Stimulated activated naive CD8-positive, alpha-beta T cell treated with anti-CD3 and anti-CD28 coated beads, Interleukin-15, amount 100 ng/mL, for 72 hours (primary cell): ENCODE measurements at places on chromosomes 2 and 18.

DNA sequence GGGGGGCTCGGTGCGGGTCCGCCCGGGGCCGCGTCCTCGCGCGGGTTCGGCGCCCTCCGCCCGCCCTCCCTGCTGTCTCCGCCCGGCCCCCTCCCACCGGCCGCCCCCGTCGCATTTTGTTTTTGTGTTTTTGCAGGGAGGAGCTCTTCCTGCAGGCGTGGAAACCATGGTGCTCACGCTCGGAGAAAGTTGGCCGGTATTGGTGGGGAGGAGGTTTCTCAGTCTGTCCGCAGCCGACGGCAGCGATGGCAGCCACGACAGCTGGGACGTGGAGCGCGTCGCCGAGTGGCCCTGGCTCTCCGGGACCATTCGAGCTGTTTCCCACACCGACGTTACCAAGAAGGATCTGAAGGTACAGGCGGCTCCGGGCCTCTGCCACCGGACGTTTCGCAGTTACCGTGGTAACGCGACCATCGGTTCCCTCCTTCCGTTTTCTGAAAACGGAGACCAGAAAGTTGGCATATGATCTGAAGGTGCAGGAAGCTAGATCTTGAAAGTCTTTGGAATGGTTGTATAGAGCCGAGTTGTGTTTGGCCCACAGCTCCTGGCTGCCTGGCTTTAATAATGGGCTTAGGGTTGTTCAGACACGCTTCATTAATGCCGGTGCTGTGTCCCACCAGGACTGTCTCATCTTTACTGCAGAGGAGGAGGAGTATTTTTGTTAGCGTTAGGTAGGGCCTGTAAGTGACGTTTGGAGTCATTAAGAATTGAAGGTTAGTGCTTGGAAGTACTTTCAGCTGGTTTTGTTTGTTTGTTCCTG is 891 bp downstream of the KDM3A start:
- DNase-seq: peak; percentile 72

GRCh38 chr18:67665266-67665665 is 148.7 kb upstream of the DSEL start:
- no peak for DNase-seq

DNA sequence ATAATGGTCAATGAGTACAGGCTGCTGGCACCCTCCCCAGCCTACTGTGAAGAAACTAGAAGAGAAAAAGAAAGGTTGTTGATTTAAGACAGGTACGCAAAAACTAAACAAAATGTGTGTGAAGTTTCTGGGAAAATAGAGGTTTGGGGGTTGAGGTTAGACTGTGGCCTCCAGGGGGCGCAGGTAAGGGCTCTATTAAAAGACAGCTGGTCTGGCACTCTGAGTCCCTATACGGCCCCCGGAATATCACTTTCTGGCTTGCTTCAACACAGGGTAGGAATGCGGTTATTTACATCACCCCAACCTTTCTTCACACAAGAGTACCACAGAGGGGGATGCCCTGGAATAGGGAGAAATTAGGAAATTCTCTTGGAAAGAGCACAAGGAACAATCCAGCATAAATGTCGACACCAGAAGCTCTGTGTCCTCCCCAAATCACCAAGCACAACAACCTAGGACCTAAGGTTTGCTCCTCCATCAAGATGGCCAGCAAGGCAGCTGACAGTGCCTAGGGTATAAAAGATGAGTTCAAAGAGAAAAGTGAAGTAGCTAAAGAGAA is 480.8 kb upstream of the KLHL29 start:
- DNase-seq: no peak

DNA sequence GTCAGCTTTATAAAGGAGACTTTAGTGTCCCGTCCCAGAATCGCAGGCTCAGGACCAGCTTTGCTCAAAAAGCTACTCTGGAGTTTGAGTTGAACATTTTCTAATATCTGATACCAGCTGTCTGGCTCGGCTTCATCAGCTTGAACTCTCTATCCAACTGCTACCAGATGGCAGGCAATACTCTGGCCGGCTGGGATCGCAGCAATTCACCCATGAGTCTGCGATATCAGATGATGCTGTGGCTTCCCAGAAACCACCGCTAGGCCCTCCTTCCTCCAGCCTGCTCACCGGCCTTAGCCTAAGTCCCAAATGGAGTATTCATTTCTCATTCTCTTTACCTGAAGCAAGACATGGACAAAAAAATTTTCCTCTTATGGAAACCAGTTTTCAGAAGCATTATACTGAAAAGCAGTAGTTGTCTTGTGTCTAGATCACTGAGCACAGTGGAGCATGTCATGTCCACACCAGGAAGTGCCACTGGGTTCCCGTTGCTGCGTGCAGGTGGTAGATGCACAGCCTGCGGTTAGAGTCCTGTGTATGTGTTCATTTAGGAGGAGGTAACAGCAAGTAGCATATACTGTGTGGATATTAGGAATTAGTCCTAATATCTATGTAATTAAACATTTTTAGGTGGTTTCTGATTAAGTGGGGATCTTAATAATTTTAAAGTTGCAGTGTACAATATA is 162.0 kb upstream of the SOX11 start:
- DNase-seq: no peak

DNA sequence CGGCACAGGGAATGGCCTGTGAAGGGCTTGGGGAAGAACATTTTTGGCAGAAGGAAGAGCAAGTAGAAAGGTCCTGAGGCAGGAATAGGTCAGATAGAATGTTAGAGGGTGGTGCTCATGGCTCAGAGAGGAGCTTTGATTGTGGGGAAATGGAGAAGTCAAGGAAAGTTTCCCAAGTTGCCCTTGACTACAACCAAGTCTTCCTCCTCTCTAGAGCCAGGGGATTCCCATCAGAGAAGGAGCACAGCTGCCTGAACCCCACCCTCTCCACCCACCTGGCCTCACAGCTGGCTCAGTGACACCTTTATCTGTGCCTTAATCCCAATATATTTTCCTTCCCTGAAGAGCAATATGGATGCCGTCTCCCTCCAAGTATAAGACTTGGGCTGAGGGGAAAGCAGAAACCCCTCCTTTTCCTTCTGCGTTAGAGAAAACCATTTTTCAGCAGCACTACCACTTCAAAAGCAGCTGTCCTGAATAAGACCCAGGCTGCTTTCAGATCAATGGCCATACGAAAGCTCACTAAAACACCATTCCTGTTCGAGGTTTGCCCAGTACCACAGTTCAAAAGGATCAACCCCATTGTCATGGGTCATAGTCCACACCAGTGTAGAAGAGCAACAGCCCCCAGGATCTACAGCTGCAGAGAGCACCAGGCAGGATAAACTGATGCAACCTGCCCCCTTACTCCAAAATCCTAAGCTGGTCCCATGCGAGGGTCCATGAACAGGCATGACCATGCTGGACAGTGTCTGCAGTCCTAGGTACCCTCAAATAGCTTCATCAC is 199.6 kb downstream of the AFF3 start:
- DNase-seq: no peak

DNA sequence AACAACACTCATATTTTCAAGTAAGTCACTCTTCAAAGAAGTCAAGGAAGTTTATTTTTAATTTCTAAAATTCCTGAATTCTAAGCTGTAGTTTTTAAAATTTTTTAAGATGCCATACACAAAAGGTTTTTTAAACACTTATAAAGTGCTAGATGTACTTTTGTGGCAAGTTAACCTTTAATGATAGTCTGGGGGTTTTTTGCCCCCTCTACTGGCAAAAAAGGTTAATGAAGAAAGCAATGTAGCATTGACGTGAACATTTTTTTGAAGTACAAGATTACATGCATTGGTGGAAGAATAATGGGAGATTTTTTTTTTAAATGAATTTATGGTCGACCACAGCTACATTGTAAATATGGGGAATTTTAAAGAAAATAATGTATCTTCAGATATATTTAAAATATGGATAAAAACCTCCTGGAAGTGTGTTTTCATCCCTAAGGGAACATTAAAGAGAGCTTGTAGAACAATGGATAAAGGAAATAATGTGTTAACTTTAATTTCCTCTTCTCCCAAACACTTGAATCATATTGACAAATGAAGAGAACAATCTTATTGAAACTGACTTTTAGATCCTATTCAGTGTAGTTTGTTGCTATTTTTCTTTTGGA is 12.6 kb downstream of the ITPRID2 start:
- DNase-seq: no peak

DNA sequence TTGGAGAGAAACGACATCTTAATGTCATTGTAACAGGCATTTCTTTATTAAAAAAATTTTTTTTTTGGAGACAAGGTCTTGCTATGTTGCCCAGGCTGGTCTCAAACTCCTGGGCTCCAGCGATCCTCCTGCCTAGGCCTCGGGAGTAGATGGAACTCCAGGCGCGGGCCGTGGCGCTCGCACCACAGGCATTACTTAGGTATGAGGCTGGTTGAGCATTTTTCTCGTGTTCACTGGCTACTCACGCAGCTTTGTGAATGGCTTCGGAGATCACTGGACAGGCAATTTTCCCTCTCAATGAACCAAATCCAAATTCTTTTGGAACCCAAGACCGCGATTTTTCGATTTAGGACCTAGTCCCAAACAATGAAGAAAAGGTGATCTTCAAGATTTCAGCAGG is 795 bp upstream of the TCF7L1 start:
- no peak for DNase-seq

DNA sequence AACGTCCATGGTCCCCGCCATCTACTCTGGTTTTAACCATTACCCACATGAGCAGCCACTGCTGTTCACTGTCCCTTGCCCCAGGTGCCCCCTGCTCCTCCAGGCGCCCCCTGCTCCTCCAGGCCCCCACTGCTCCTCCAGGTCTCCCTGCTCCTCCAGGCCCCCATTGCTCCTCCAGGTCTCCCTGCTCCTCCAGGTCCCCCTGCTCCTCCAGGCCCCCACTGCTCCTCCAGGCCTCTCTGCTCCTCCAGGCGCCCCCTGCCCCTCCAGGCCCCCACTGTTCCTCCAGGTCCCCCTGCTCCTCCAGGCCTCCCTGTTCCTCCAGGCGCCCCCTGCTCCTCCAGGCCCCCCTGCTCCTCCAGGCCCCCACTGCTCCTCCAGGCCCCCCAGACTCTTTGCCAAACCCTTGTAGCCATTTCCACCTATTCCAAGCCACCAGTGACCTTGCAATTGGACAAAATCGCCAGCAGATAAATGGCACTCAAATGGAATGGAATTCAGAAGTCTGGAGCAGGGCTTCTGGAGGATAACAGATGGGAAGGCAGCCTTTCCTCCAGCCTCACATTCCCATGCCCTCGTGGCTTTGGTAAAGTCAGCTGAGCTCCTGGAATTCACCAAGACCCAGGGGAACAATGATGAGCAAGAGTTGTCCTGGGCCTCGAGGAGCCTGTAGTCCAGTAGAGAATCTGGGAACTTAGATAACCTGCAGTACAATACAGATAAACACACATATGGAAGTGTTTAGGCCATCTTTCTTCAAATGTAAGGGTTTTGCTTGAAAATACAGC is 13.3 kb upstream of the RPL31 start:
- no peak for DNase-seq

DNA sequence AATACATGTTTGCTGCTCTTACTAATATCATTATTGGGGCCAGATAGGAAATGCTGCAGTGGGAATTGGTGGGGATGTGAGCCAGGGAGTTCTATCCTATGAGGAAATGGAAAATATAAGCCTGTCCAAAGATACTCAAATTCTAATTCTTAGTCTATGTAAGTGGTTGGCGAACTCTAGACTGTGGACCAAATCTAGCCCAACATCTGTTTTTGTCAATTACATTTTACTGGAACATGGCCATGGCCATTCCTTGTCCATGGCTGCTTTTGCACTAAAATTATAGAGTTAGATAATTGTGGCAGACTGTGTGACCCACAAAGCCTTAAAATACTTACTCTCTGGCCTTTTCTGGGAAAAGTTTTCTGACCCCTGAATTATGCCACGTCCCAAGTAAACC is 113.3 kb downstream of the MGAT5 start:
- DNase-seq: no peak

GRCh38 chr2:212361174-212361756 is 177.3 kb downstream of the ERBB4 start:
- DNase-seq: no peak

- no peak for DNase-seq
Observed at GRCh38 chr18:5710235-5710634, 166.4 kb upstream of the EPB41L3 start.

DNA sequence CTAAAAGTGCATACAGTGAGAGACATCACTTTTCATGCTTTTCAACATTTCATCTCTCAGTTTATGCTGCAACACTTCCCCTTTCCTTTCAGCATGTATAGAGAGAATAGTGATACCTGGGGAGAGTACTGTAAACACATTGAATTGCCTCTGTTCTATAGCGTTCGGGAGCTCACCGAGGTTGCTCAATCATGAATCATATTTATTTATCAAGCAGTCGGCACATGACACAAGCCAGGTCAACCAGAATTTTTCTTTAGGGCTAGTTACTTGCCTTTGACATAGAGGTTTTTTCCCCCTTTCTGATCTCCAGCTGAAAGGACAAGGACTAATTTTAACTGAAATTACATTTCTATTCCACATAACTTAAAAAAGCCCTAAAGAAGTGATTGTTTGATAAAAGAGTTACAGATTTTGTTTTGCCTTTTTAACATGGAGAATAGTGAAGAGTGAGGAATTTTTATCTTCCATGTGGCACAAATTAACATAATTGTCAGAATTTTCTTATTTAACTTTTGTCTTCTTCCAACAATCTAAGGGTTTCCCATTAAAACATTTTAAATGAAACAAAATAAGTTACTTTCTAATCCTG is 690.9 kb upstream of the TMEFF2 start:
- no peak for DNase-seq

DNA sequence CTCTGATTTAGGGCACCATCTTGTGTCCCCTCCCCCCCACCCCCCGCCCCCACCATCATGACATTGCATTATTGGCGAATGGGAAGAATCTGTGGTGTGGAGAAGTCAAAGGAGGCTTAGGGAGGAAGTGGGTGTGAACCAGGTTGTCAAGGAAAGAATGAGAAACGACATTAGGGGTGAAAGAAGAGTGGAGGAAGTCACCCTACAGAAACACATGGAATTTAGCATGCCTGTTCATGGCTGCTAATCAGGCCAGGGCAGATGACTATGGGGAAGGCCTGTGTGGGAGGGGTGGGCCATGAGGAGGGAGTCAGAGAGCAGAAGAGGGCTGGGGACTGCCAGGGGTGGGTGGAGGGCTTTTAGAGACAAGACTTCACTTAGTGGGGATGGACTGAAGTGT is 81.6 kb downstream of the AOX1 start:
- DNase-seq: no peak

DNA sequence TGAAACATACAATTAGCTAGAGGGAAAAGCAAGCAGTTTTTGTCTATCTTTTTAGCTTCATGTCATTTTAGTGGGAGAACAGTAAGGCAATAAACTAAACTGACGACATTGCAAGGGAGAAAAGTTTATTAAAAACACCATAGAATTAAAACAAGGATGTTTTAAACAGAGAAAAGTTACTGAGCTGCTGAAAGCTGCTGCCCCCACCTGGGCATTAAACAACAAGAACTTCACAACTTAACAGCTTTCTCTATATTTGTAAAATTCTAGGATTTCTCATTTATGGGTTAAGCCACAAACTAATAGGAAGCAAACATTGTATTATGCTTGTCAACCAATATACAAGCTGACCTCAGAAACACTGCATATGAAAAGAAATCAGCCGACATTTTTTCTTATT is 289.2 kb downstream of the ERBB4 start:
- DNase-seq: no peak

GRCh38 chr18:51049137-51049536 is 19.1 kb downstream of the SMAD4 start:
- no peak for DNase-seq

- DNase-seq: no peak
Observed at GRCh38 chr18:67385455-67385854, 131.1 kb downstream of the DSEL start.

- DNase-seq: no peak
Observed at GRCh38 chr18:73288813-73289212, 421.0 kb upstream of the NETO1 start.

- no peak for DNase-seq
Observed at GRCh38 chr2:23691565-23691964, 235.4 kb downstream of the ATAD2B start.

GRCh38 chr2:232432598-232433184 is 23.3 kb upstream of the ALPI start:
- DNase-seq: no peak
